ENCODE measurements at places on chromosomes 5 and 9.
A peak's percentile ranks its signal among the peaks of the same experiment; 100 is the strongest.

GRCh38 chr9:1869843-1870242 is 145.3 kb upstream of the SMARCA2 start:
- peak; percentile 0 for DNase-seq

GRCh38 chr5:53971131-53971530 is 339.2 kb downstream of the ARL15 start:
- peak; percentile 47 for DNase-seq

DNA sequence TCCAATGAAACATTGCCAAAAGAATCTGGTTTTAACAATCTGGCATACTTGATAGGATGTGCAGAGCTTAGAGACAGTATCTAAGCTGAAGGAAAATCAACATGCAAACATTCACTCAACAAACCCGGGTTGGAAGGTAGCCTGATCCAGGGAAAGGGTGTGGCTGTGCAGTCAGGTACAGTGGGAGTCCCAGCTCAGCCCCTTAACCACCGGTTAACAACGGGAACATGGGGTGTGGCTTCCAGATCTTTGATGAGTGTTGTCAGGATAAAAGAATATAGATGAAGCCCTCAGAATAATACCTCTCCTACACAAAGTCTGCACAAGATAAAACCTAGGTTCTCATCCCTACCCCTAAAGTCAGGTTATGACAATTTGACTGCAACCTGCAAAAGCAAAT is 127.3 kb downstream of the CDK5RAP2 start:
- DNase-seq = no peak

DNA sequence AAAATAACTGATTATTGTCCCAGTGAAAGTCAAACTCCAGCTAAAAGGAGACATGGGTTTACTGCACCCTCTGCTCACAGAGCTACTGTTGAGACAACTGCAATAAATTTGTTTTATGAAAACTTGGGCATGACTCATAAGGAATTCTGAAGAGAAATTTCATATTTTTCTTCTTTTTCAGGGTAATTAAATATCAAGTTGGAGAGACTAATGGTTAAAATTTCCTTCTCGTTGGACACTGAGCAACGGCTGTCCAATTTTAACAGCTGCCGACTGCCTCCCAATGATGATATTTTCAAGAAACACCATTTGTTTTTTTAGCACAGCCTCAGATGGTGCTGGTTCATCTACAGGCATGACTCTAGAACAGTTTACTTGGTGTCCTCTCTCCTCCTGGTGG is 259.2 kb upstream of the RGMB start:
- peak; percentile 6 for DNase-seq

- DNase-seq = no peak
Observed at GRCh38 chr9:136013524-136014034, 52.4 kb upstream of the UBAC1 start.

GRCh38 chr5:170757182-170757601 is 26.3 kb upstream of the GABRP start:
- DNase-seq = peak; percentile 34

DNA sequence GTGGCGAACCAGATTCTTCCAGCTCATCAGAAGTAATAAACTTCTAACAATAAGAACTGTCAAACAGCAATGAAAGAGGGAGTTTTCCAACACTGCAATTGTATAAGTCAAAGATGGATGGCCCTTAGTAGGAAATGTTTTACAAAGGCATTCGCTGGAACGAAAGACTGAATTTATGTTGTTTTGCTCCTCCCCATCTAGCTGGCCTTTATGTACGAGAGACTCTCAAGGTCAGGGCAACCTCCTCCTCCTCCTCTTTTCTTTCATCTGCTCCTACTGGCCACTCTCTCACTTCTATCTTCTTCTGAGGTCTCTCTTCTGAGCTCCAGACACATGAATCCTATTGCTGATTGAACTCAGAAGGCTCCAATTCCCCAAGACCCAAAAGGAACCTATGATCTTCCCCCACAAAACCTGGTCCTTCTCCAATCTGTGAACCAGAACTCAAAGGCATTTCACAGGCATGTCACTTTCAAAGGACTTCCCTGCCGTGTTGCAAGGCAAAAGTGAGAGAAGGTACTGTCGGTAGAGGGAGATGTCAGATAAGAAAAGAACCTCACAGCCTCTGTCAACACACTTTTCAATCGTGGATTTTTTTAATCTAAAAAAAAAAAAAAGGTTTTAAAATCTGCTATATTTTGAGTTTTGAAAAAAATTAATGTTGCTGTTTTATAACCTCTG is 28.5 kb upstream of the PUM3 start:
- peak; percentile 34 for DNase-seq

DNA sequence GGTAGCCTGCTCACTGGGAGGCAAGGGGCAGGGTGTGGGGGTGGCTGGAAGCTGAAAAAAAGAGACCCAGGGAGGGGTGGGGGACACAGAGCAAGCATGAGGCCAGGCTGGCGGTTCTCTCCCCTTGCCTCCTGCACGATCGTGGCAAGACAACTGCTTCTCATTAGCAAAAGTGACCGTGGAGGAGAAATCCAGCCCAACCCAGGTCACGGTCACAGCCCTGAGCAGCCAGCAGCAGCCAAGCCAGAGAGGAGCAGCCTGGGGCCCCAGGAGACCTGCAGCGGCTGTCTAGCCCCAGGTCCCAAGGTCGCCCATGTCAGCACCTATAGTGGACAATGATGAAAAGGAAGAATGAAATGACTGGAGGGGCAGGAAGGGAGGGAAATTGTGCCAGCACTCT is 89.1 kb downstream of the NRG2 start:
- no peak for DNase-seq

GRCh38 chr5:58887721-58888409 is 305.0 kb downstream of the RAB3C start:
- no peak for DNase-seq

- no peak for DNase-seq
Observed at GRCh38 chr5:151491062-151491461, 43.7 kb downstream of the SLC36A1 start.

- DNase-seq = peak; percentile 82
Observed at GRCh38 chr9:21770871-21771560, 31.4 kb upstream of the MTAP start.

DNA sequence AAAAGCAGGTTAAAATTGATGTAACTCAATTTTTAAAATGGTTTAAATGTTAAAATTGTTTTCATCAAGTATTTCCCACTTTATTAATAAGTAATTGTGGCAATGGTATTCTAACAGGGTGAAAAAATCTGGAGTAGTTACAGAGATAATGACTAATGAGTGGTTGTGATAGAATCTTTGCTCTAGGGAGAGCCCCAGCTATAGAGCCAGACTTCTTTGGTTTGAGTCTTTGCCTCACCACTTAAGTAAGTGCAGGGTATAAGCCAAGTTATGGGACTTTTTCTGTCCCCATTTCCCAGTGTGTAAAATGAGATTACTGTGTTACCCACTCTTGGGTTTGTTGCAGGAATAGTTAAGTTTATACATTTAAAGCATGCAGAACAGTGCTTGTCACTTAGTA is 158.1 kb downstream of the FER start:
- no peak for DNase-seq

GRCh38 chr9:83284746-83285145 is 221.8 kb upstream of the RASEF start:
- no peak for DNase-seq

- peak; percentile 76 for DNase-seq
Observed at GRCh38 chr9:86202338-86202882, 57.0 kb downstream of the C9orf153 start.

GRCh38 chr9:93597871-93598646 is 21.7 kb downstream of the PHF2 start:
- no peak for DNase-seq

DNA sequence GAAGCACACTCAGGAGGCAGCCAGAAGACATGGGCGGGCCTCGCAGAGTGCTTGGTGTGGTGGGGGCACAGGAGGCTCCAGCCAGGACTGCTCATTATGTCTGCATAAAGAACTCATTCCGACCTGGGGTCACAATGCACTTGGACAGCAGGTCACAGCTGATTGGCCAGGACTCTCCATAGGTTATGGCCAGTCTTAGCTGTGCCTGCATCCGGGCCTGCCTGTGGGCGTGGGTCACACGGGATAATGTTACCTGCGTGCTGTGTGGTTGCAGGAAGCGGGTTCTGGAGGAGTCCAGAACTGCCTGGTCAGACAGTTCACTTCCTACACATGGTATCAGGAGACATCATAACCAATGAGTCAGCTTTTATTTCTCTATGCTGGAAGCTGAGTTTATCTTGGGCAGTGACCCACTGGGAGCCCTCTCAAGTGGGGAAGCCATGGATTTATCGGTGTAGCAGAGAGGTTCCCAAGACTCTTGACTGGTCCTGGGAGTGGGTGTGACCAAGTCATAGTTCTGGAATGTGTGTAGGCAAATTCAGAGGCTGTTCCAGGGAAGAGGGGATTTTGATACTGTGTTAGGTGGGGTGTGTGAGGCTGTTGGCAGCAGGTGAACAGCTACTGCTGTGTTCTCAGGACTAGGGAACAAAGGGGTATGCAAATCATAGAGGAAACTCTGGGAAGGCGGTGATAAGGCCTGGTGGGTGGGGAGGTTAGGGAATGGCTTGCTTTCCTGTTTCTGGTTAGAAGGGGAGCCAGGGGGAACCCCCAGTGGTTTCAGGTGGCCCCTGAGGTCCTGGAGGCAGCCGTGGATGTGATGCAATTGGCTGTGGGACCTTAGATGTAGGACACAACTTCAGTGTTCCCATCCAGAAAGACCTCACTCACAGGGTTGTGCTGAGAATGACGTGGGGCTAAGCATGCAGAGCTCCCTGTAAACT is 51.3 kb downstream of the ARHGEF37 start:
- peak; percentile 44 for DNase-seq

GRCh38 chr5:130964231-130965202 is 200.5 kb downstream of the HINT1 start:
- no peak for DNase-seq

GRCh38 chr5:133783481-133783880 is 171.1 kb upstream of the FSTL4 start:
- no peak for DNase-seq

DNA sequence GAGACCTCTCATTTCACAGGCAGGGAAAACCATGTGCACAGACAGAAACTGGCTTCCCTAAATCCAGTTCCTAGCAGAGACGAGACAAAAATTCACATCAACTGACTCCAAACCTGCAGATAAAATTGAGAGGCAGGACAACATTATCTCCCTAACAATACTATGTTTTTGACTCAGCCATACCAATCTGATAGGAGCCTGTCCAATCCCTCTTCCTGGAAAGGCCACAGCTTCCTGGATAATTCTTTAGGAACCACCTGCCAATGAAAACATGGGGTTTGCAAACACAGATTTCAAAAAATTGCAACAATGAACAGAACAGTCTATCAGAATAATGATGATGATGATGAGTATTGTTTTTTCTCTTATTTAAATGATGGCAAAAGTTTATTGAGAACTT is 22.4 kb downstream of the SH3TC2 start:
- no peak for DNase-seq

DNA sequence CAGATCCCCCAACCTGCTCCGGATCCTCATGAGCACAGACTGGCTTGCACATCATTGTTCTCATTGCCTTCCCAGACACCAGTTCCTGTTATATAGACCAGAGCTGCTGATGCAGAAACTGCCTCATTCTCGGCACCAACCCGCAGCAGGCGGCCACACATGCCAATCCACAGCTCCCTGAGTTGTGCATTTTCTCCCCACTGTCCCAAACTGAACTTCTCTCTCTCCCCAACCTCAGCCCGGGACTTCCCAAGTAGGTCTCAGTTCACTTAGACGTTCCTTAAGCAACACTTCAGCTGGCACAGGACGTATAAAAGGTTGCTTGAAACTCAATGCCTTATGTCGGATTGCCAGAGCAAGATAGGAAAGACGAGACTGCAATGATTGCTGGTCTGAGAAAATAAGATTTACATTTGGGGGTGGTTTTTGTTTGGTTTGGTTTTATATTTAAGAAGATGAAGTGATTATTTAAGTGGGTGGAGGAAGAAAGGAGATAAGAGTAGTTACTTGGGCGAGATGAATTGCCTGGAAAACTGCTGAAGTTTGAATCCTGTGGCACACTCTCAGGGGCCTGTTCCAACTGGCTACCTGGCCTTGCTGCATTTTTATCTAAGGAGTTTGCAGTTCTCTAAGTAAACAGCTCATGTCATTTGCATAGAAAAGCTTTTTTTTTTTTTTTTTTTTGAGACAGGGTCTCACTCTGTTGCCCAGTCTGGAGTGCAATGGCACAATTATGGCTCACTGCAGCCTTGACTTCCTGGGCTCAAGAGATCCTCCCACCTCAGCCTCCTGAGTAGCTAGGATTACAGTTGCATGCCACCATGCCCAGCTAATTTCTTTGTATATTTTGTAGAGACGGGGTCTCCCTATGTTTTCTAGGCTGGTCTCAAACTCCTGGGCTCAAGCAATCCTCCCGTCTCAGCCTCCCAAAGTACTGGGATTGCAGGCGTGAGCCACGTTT is 155.4 kb downstream of the GOLPH3 start:
- no peak for DNase-seq

GRCh38 chr5:40828690-40829661 is 6.0 kb downstream of the RPL37 start:
- DNase-seq = no peak

- DNase-seq = no peak
Observed at GRCh38 chr9:4305065-4305985, 5.5 kb upstream of the GLIS3 start.

DNA sequence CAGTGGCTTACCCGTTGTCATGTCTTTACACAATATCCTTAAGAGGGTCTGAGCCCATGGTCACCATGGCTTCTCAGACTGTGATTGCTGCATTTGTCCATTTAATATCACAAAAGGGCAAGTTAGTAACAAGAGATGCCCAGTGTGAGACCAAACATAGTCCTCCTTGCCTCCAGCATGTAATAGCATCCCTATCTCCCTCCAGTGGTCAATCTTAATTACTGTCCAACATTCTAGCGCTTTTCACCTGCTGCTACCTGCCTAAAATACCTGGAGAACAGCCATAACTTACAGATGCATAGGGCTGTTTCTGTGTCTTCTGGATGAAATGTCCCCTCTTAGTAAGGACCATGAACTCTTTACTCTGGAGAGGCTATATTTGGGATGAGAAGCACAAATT is 267.2 kb upstream of the DAB2 start:
- DNase-seq = no peak

GRCh38 chr9:6040077-6040476 is 24.7 kb upstream of the RANBP6 start:
- DNase-seq = no peak

- DNase-seq = peak; percentile 82
Observed at GRCh38 chr5:110105692-110106091, 416.0 kb downstream of the MAN2A1 start.

DNA sequence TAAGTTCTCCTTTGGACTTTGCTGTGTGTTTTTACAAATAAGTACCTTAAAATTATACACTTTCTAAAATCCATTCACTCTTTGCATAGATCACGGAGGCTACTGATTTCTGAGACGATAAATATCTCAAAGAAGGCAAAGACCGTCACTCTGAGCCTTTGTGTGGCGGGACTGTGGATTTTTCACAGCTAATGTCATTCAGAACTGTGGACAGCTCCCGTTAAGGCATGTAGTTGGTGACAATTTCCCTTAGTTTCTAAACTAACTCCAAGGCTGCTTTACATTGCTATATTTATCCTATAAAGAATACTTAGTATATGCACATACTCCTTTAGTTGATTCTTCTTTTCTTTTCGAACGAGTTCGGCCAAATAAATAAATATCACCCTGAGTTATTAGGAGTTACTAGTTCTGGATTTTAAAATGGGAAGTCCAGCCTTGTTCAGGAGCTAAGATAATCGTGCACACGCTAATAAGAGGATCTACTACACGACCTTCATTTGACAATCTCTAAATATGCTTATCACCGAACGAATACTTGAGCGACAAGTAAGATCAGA is 1.8 kb downstream of the HCN1 start:
- peak; percentile 1 for DNase-seq

- DNase-seq = no peak
Observed at GRCh38 chr5:3142261-3143027, 391.0 kb upstream of the IRX2 start.

Data from adipocyte (in vitro differentiated cells).